ENCODE measurements at places on chromosomes 12 and 14.

GRCh38 chr12:15830538-15830937 lies 41.4 kb upstream of the EPS8 start:
- DNase-seq = no peak

- no peak for DNase-seq
Observed at GRCh38 chr14:69460093-69460701, 24.3 kb upstream of the PLEKHD1 start.

DNA sequence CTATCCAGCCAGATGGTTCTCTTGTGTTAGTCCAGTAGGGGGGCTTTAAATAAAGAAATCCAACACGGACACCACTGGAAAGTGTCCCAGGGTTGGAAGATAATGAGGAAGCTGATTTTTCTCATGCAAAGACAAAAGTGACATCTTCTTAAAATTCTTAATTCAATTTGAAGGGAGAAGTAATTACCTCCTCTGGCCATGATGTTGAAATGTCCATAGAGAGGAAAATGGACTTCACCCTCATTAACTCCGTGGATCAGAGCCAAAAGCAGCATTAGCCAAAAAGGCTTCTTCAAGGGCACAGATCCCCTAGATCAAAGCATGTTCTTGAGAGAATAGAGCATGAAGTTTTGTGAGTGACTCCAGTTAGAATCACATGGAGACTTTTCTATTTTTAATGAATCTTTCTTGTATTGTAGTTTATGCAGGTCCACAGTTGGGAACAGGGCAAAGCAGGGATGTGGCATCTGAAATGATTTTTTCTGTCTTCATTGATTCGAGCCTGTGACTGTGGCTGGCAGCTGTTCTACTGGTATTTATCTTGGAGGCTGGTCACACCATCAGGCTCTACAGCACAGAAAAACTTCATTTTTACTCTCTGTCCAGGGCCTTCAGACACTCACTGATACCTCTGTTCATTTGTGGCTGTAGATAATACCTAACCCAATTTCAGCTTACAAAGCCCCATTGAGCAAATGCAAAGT lies 1002.5 kb downstream of the AACS start:
- no peak for DNase-seq

DNA sequence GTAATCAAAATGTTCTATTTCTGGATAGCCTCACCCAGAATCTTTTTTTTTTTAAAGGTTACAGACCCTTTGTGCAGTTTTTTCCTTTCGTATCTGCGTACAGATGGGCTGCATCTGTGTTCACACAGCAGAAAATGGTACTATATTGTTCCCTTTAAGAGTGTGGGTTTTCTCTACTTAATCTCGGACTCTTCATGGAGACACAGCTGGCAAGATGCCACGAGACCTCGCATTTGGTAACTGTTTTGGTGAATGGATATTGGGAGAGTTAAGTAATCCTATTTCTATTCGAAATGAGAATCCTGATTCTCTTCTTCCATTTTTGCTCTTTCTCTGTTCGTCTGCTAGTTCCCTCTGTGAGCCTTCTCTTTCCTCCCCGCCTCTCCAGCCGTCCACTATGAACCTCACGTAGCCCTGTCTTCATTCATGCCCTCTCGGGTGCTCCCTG lies 85.7 kb downstream of the SAMD4A start:
- DNase-seq = no peak

- DNase-seq = no peak
Observed at GRCh38 chr12:48910196-48910595, 15.1 kb downstream of the FKBP11 start.
